ENCODE measurements at places on chromosomes 11 and 22.

DNA sequence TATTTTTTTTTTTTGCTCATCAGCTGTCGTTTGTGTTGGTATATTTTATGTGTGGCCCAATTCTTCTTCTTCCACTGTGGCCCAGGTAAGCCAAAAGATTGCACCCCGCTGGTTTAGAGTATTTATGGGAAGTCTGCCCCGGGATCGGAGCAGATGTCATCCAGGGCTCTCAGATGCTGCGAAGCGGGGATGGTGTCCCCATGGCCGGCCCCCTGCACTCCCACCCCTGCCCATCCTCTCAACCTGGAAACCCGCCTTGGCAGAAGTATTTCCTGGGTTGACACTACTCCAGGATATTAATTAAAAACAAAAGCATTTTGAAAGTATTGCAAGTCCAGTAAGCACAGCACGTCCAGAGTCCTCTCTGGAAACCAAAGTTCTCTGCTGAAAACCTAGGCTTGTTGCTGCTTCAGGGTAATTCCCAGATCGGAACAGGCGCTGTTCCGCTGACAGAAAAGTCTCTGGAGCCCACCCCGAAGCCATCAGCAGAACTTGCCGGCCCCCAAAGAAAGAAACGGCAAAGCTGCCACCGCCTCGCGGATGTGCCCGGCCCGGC, 833 bp downstream of the SCUBE2 start:
- no peak overlapping the region for H3K27ac ChIP-seq
- peaks cover 45% of the 10 kb centered on the region for H3K27me3 ChIP-seq
- no peak for DNase-seq
- no peaks in the 10 kb centered on the region for H3K36me3 ChIP-seq
- peak overlapping the region; percentile 66 for H3K4me3 ChIP-seq

GRCh38 chr22:49865156-49865555, 11.5 kb downstream of the ZBED4 start:
- H3K4me3 ChIP-seq: no peak overlapping the region
- peaks cover 44% of the 10 kb centered on the region for H3K36me3 ChIP-seq
- DNase-seq: no peak
- no peaks in the 10 kb centered on the region for H3K27me3 ChIP-seq
- peaks cover 23% of the 10 kb centered on the region for H3K4me1 ChIP-seq

- H3K4me1 ChIP-seq: no peaks in the 10 kb centered on the region
- H3K4me3 ChIP-seq: no peak overlapping the region
- peaks cover 11% of the 10 kb centered on the region for H3K27me3 ChIP-seq
- DNase-seq: no peak
- H3K36me3 ChIP-seq: peaks cover 10% of the 10 kb centered on the region
These were observed 84.6 kb upstream of the NAV2 start for GRCh38 chr11:19628018-19628417.

DNA sequence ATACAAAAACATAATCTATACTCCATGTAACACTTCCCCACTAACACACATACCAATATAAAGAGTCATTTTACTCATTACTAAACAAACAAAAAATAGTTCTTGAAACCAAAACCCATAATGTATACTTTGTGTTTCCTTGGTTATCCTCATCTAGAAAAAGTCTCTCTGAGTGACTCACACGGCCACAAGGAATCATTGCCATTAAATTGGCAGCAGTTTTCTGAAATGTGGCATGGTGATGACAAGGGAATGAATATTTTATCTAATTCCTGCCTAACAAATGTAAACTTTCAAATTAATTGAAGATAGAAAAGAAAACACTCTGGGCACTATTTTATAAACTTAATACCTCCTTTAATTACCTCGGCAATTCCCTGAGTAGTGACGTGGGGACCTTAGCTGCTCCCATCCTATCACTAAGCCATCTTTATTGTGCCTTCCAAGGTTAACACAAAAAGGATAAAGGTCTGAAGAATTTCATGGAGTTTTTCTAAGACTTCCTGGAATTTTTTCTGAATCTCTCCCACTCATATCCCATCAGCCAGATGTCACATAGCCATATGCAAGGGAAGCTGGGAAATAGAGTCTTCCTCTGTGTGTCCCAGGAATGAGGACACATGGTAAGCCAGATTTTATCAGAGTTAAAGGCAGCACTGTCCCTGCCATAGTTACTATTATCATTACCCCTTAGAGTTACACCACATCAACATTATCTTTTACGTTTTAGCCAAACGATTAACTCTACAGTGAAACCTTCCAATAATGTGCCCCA, 857.2 kb upstream of the TENM4 start:
- H3K36me3 ChIP-seq: peaks cover 11% of the 10 kb centered on the region
- no peak overlapping the region for H3K4me3 ChIP-seq
- H3K4me1 ChIP-seq: no peaks in the 10 kb centered on the region
- H3K27me3 ChIP-seq: peaks cover 4% of the 10 kb centered on the region

DNA sequence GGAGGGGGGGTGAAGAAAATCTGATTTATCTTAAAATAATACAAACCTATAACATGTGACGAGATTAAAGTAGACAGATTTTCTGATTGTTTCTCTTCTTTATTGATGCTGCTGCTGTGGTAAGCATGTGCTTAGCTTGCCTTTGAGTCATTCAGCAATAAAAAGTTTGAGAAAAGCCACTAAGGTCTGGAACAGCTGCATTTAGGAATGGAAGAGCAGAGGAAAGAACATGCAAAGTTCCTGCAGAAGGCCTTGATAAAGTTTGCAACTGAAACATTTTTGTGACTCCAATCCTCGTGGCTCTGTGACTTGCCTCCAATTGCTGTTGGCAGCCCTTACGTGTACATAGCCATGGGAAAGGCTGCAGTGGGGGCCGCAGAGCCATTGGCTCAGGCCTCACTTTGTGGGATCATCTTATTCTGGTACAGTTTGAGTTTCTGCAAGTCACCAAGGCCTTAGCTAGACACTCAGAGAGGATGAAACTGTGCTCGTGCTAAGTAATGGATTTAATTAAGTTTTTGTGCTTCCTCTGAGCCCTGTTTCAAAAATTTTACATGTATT, 370.2 kb downstream of the AASDHPPT start:
- peaks cover 8% of the 10 kb centered on the region for H3K4me1 ChIP-seq
- H3K36me3 ChIP-seq: no peaks in the 10 kb centered on the region
- no peak overlapping the region for H3K27ac ChIP-seq
- no peak overlapping the region for H3K4me3 ChIP-seq
- no peak for DNase-seq

DNA sequence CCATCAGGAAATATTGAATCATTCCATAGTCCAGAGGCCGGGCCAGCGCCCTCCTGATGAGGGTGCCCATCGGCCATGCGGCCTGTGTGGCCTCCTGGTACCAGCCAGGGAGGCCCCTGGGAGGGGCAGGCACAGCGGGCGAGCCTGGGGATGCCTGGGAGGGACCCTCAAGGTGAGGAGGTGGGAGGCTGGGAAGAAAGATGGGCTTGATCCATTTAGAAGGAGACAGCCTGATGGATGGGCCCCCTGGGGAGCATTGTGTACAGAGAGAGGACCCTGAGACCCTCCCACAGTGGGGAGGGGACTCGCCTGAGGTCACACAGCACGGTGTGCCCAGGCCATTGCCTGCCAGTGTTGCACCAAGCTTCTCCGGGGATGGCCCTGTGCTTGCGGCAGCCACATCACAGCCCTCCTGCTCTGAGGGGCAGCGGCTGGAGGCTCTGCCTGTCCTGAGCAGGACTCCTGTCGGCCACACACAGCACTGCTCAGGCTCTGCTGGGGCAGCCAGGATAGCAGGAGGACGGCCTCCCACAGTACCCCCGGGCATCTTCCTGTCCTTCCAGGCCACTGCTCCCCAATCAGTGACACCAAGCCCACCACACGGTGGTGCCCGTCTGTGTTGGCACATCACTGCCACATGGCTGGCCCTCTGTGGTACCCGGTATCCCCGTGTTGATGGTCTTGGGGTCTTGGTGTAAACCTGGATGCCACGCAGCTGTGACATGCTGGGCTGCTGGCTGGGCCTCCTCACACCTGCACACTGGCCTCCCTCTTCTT, 290.0 kb downstream of the TBC1D22A start:
- no peaks in the 10 kb centered on the region for H3K36me3 ChIP-seq
- no peak for DNase-seq
- H3K4me3 ChIP-seq: no peak overlapping the region
- H3K27ac ChIP-seq: no peak overlapping the region

DNA sequence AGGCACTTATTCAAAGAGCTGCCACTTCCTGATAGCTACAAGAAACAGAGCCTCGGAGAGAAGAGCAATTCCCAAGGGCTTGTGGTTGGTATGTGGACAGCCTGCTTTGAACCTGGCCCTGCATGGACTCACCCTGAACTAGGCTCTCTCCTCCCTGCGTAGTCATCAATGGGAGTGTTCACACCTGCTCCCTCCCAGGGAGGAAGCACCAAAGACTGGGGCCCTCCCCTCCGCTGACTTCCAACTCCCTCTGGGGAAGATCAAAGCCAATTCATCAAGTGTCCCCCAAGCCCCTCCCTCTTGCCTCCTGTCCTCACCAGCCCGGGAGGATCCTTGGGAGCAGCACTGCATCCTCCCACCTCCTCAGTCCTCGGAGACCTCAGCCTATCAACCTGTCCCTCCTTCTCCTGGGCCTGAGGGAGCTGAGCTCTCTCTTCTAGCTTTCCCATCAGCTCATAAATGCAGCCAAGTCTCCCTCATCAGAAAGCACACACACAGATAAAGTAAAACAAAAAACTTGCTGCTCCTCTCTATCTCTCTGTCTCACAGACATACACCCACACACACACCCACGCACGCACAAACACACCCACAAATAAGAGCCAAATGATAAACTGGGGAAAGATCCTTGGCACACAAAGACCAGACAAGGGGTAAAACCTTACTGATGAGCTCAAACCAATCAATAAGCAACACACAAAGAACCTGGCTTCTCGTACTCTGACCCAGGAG, 3.3 kb downstream of the A4GALT start:
- no peak overlapping the region for H3K4me3 ChIP-seq
- H3K27ac ChIP-seq: no peak overlapping the region
- H3K4me1 ChIP-seq: peaks cover 48% of the 10 kb centered on the region
- H3K36me3 ChIP-seq: no peaks in the 10 kb centered on the region
- peaks cover 36% of the 10 kb centered on the region for H3K27me3 ChIP-seq
- DNase-seq: peak; percentile 31

DNA sequence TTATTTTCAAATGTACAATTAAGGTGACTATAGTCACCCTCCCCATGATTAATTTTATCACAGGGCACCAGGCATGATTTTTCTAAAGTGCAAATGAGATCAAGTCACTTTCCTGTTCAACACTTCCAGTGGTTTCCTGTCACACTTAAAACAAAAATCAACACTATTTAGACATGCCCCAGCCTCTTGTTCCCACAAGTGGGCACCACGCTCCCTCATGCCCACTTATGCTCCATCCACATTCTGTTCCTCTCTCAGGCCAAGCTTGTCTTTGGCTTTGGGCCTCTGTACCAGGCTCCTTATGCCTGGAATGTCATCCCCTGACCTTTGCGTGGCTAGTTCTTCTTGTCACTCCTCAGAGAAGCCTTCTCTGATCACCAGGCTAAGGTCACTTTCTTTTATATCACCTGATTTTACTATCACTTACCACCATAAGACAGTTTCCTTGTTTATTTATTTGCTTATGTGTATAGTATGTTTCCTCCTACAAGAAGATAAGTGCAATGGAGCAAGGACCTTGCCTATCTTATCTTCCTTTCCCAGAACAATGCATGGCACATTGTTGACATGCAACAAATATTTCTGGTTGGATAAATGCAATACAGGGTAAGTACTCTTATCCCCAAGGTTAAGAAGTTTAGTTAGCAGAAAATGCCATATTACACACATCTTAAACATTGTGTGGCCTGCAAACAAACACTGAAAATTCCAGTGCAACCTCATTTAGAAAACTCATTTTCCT, 50.9 kb upstream of the PANX1 start:
- H3K36me3 ChIP-seq: no peaks in the 10 kb centered on the region
- H3K4me1 ChIP-seq: no peaks in the 10 kb centered on the region
- no peak overlapping the region for H3K27ac ChIP-seq
- no peak overlapping the region for H3K4me3 ChIP-seq
- no peaks in the 10 kb centered on the region for H3K27me3 ChIP-seq

DNA sequence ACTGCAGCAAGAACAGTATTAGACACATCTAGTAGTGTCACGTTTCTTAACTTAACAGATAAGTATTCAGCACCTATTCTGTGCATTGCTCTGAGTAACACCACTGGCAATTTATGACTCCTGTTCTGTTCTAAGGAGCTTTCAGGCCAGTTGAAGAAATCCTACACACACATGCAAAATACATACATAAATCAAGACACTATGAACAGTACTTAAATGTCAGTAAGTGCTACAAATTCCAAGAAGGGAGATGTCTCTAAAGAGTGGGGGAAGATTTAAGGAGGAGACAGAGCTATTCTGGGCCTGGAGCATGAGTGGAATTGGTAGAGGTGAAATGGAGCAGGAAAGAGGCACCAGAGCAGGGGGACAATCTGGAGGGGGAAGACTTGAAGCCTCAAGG, 46.2 kb upstream of the CLMP start:
- no peaks in the 10 kb centered on the region for H3K36me3 ChIP-seq
- no peak overlapping the region for H3K4me3 ChIP-seq
- no peak overlapping the region for H3K27ac ChIP-seq

- H3K36me3 ChIP-seq: no peaks in the 10 kb centered on the region
- H3K4me1 ChIP-seq: no peaks in the 10 kb centered on the region
- DNase-seq: no peak
- no peak overlapping the region for H3K27ac ChIP-seq
- H3K27me3 ChIP-seq: peaks cover 13% of the 10 kb centered on the region
These were observed 140.8 kb upstream of the BDNF start for GRCh38 chr11:27841023-27841422.

GRCh38 chr11:11247576-11247975, 105.5 kb downstream of the CSNK2A3 start:
- peaks cover 10% of the 10 kb centered on the region for H3K27me3 ChIP-seq
- no peak overlapping the region for H3K27ac ChIP-seq
- no peak overlapping the region for H3K4me3 ChIP-seq
- peaks cover 19% of the 10 kb centered on the region for H3K4me1 ChIP-seq
- DNase-seq: no peak

GRCh38 chr11:15194671-15195415, 80.1 kb downstream of the INSC start:
- no peak overlapping the region for H3K4me3 ChIP-seq
- H3K4me1 ChIP-seq: peaks cover 2% of the 10 kb centered on the region
- H3K36me3 ChIP-seq: no peaks in the 10 kb centered on the region
- no peaks in the 10 kb centered on the region for H3K27me3 ChIP-seq
- H3K27ac ChIP-seq: no peak overlapping the region
- DNase-seq: no peak

DNA sequence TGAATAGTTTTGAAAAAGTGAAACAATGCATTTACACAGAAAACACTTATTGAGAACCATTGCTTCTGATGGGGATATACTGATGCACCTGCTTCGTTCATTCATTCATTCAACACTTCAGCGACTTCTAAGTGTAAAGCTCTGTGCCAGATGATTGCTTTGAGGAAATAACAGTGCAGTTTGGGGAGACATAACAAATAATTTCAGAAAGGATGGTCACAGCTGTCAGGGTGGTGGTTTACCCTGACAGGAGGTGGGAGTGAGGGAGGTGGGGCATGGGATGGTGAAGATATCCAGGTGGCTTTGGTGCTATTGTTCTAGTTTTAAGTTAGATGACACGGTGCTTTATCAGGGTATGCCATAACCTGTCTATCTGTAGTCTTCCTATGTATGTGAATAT, 344.1 kb downstream of the LARGE1 start:
- peaks cover 3% of the 10 kb centered on the region for H3K36me3 ChIP-seq
- no peak overlapping the region for H3K4me3 ChIP-seq
- H3K27ac ChIP-seq: no peak overlapping the region
- DNase-seq: no peak

GRCh38 chr22:47446331-47446730, 683.9 kb downstream of the TBC1D22A start:
- H3K27me3 ChIP-seq: peaks cover 11% of the 10 kb centered on the region
- no peak overlapping the region for H3K4me3 ChIP-seq
- no peak overlapping the region for H3K27ac ChIP-seq
- no peaks in the 10 kb centered on the region for H3K4me1 ChIP-seq
- DNase-seq: no peak
